CD8-positive, alpha-beta memory T cell (primary cell): ENCODE measurements at places on chromosomes 3 and 15.

DNA sequence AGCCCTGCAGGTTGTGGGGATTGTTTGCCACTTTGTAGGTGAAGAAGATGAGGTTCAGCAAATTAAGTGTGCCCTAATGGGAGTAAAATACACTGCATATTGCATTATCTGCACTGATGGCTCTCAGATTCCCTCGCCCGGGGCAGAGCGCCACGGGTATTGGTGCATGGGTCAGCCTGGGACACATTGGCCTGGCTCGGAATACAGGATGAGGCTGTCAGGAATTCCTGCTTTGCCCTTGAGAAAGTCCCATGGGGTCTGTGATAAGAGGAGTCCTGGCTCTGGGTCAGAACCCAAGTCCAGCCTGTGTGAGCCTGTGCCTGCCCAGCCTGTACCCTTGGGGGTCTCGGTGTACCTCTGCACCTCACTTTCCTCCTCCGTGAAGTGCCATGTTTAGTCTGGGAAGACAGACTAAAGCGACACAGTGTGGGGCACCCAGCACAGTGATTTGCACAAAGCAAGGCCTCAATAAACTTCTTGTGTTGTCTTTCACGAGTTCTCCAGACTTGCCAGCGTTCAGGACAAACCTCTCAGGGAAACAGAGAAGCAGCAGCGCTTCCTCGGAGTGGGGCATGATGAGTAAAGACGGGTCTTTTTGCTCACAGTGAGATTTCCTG lies 107.6 kb downstream of the LRRK1 start:
- H3K36me3 ChIP-seq: no peaks in the 10 kb centered on the region
- H3K4me1 ChIP-seq: no peaks in the 10 kb centered on the region
- no peak for DNase-seq
- no peaks in the 10 kb centered on the region for H3K27me3 ChIP-seq
- no peak overlapping the region for H3K4me3 ChIP-seq

- no peaks in the 10 kb centered on the region for H3K27me3 ChIP-seq
- no peak for DNase-seq
- H3K27ac ChIP-seq: no peak overlapping the region
- no peak overlapping the region for H3K4me3 ChIP-seq
- H3K36me3 ChIP-seq: no peaks in the 10 kb centered on the region
Observed at GRCh38 chr15:55766676-55767075, 23.7 kb upstream of the PRTG start.

DNA sequence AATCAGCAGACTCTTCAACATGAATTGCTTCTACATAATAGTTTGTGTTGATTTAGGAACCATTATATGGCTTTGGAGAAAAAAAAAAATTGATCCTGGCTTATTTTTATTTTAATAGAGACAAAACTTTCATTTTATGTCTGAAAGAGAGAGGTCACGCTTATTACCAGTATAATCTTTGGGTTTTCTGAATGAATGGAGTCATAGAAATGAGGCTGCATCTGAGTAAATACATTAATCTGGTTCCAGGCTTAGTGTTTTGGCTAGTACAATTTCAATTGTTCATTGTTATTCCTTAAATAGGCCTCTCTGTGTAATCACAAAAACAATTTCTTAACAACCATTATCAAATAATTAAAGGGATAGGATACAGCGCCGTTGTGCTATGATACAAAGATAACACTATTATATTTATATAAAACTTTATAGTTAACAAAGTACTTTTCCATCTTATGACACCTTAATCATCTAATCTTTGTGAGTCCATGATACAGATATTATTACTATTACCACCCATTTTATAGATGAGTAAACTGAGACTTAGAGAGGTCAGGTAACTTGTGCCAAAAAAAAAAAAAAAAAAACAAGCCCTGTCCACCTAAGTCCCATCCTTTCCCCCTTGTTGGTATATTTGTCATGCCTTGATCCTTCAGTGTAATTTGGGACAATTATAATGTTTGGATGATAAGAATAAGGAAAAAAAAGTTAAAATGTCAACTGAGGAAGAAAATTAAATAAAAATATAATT lies 41.8 kb upstream of the GOLM2 start:
- H3K36me3 ChIP-seq: no peaks in the 10 kb centered on the region
- H3K4me3 ChIP-seq: no peak overlapping the region
- no peak for DNase-seq
- no peaks in the 10 kb centered on the region for H3K4me1 ChIP-seq

GRCh38 chr15:89017370-89018066 lies 70.7 kb upstream of the ABHD2 start:
- no peaks in the 10 kb centered on the region for H3K36me3 ChIP-seq
- peak overlapping the region; percentile 24 for H3K4me3 ChIP-seq
- DNase-seq: peak; percentile 84
- no peaks in the 10 kb centered on the region for H3K27me3 ChIP-seq
- H3K27ac ChIP-seq: no peak overlapping the region
- H3K4me1 ChIP-seq: peaks cover 14% of the 10 kb centered on the region

- H3K4me3 ChIP-seq: no peak overlapping the region
- no peaks in the 10 kb centered on the region for H3K36me3 ChIP-seq
- no peak for DNase-seq
- H3K27me3 ChIP-seq: no peaks in the 10 kb centered on the region
Observed at GRCh38 chr3:95341314-95341713, 1278.5 kb downstream of the NSUN3 start.

GRCh38 chr15:89792106-89792805 lies 16.1 kb downstream of the MESP2 start:
- H3K36me3 ChIP-seq: no peaks in the 10 kb centered on the region
- no peaks in the 10 kb centered on the region for H3K27me3 ChIP-seq
- no peaks in the 10 kb centered on the region for H3K4me1 ChIP-seq
- H3K27ac ChIP-seq: no peak overlapping the region
- DNase-seq: no peak

DNA sequence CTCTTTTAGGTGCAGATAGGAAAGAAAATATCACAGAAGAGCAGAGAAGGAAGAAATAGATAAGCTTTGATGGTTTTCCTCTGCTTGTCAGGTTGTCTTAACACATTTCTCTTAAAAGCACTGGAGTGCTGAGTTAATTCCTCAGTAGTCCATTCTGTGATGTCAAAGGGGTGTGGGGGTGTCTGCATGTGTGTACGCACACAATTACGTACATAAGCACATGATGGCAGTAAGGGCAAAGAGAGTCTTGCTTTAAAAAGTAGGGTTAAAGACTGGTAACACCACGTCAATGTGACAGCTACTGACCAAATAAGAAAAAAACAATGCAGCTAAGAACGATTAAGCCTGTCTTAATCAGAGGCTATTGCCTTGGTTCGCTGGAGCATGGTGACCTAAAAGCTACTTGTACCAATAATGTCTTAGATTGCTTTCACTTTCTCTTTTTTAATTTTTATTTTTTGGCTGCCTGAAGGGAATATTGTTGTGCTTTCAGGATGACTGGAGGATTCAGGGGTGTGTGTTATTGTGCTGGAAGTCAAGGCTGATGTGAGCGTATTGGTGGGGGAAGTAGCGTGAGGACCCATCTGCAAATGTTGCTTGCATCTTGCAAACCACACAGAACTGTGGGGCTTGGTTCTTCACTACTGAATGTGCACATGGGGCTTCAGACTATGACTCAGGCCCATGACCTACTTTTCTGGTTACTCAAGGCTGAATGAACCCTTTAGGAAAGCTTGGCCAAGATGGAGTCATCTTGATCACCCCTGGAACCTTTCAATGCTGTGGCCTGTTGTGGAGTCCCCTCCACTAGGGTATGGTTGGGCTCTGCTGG lies 417.8 kb upstream of the TPM1 start:
- no peaks in the 10 kb centered on the region for H3K36me3 ChIP-seq
- no peaks in the 10 kb centered on the region for H3K4me1 ChIP-seq
- DNase-seq: no peak
- no peak overlapping the region for H3K27ac ChIP-seq
- H3K4me3 ChIP-seq: no peak overlapping the region

GRCh38 chr3:137687181-137687879 lies 76.8 kb upstream of the SOX14 start:
- no peak overlapping the region for H3K4me3 ChIP-seq
- H3K27ac ChIP-seq: no peak overlapping the region
- H3K4me1 ChIP-seq: no peaks in the 10 kb centered on the region

DNA sequence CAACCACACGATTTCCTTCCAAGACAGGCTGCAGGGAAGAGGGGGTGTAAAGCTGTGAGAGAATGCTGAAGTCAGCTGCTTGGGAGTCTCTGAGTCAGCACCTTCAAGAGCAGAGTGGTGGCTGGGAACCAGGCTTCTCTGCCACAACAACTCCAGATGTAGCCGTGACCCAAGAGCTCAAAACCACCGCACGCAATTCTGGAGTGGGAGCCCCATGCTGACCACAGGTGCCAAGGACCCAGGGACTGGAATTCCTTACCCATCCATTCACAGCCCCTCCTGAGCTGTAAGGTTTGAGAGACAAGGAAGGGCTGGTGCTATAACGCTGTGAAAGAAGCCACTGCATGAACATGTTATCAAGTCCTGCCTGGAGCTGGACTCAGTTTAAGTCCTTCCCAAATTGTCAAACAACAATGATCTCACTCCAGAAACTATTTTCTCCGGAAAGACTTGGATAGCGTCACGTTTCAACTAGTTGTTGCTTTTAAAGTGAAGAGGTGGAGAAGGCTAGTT lies 61.4 kb downstream of the UMPS start:
- no peak for DNase-seq
- no peak overlapping the region for H3K4me3 ChIP-seq
- no peaks in the 10 kb centered on the region for H3K27me3 ChIP-seq
- H3K36me3 ChIP-seq: no peaks in the 10 kb centered on the region

DNA sequence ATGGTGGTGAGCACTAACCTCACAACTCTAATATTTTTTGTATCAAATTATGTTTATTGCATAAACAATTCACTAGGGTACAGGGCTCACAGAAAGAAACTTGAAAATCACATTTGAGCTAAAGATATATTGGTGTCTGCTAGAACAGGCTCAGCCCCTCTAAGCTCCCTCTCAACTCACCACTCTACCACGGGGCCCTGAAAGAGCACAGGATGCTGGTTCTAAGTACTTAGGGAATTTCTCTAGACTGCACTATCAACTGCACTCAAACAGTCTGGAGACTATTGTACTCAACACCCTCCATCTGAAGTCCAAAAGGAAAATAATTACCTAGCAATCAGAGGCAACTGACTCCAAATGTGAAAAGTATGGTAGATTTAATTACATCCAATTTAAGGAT lies 98.7 kb upstream of the STRIT1 start:
- H3K4me3 ChIP-seq: no peak overlapping the region
- no peaks in the 10 kb centered on the region for H3K4me1 ChIP-seq
- no peak overlapping the region for H3K27ac ChIP-seq

DNA sequence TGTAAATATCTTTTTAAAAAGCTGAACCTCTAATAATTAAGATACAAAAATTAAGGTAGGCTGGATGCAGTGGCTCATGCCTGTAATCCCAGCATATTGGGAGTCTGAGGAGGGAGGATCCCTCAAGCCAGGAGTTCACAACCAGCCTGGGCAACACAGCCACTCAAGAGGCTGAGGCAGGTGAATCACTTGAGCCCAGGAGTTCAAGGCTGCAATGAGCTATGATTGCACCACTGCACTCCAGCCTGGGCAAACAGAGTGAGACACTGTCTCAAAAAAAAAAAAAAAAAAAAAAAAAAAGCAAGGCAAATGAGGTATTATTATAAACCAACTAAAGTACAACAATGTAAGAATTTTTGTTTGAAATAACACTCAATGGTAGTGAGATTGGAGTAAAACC lies 47.6 kb downstream of the EFHB start:
- H3K27me3 ChIP-seq: no peaks in the 10 kb centered on the region
- DNase-seq: no peak
- H3K4me1 ChIP-seq: no peaks in the 10 kb centered on the region
- no peak overlapping the region for H3K27ac ChIP-seq
- no peaks in the 10 kb centered on the region for H3K36me3 ChIP-seq

DNA sequence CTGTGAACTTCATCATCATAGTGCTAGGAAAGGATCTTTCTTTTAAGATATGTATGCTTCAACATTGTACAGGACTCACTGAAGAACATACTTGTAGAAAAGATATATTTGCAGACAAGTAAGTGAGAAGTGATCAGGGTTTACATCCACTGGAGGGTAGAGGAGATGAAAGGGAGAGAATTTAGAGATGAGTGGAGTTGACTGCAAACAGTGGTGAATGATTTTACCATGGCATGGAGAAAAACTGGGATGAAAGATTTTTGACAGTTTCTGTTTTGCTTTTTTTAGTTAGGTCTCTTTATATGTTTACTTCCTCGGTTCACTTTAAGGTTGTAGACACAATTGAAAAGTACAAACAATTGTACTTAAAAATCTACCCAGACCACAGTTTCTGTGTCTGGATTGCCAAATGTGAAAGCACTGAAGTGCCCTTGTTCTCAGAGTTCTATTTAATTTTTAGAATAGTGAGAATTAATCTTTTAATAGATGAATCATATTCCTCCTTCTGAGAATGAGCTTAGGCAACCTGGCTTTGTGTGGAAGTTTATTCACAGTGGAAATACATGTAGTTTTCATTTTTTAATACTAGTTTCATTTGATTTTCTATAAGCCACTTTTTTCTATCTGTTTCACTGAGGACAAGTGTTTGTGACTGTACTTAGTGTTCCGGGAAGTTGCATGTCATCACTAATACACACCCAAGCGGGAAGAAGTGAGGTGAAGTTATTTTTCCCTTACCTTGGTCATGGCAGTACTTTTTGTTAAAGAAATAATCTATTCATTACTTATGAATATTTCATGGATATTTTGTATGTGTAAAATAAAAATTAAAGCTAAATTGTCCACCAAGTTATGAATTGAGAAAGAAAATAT lies 1.8 kb upstream of the GPR171 start:
- peaks cover 61% of the 10 kb centered on the region for H3K4me1 ChIP-seq
- H3K27ac ChIP-seq: peak overlapping the region; percentile 12
- no peaks in the 10 kb centered on the region for H3K36me3 ChIP-seq
- peak overlapping the region; percentile 30 for H3K4me3 ChIP-seq
- H3K27me3 ChIP-seq: no peaks in the 10 kb centered on the region
